ENCODE measurements at places on chromosomes 1 and 21.

GRCh38 chr1:206716159-206716869 is 31.6 kb downstream of the MAPKAPK2 start:
- no peak for DNase-seq

- DNase-seq, result no peak
These were observed 46.2 kb downstream of the DMRTB1 start for GRCh38 chr1:53505401-53505800.

GRCh38 chr1:218524526-218524925 is 179.4 kb downstream of the TGFB2 start:
- DNase-seq, result no peak

DNA sequence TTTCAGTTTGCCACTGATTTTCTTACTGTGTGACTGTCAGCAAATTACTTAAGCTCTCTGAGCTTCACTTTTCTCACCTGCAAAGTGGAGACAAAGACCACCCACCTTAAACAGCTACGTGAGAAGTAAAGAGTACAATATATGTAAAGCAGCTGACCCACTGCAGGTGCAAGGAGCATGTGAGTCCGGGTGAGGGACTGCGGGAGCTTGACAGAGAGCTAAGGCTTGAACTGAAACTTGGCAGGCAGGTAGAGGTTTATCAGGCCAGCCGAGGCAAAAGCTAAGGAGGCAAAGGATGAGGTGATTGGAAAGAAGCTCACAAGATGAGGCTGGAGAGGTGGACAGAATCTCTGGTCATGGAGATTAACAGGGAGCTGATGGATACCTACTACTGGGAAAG is 36.6 kb downstream of the NIBAN1 start:
- DNase-seq, result no peak

- no peak for DNase-seq
These were observed 220.7 kb downstream of the TOMM20 start for GRCh38 chr1:234907940-234908405.

Measured in left renal cortex interstitium (tissue), 4 donors.